ENCODE measurements at places on chromosomes 4 and X.

DNA sequence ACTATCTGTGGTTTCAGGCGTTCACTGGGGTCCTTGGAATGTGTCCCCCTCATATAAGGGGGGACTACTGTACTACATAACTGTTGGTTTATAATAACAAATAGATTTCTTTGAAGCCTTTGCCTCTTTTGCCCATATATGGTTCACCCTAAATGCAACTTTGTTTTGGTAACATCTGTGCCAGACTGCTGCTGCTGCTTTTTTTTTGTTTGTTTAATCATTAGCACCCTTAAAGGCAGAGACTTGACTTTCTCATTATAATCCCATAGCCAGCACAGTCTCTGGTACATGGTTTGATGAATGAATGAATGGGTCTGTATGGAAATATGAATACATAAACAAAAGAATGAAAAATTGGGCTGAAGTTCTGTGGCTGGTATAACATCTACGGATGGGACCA is 80.2 kb upstream of the LHFPL1 start:
- ATAC-seq = no peak

DNA sequence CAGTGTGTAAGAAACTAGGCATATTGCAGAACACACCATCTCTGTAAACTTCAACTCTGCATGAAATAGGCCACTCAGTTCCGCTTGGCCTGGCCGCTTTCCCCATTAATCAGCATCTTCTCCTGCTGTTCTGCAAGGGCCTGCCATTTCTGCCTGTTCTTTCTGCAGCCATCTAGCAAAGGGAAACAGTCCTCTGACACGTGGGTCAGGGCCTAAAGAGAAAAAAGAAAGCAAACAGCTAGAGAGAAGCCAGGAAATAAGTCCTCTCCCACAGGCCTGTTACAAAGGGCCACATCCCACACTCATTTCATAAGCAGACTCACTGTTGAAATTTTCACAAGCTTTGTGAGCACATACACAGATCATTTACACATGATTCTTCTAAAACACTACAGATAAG is 130.1 kb downstream of the PDE5A start:
- no peak for ATAC-seq

GRCh38 chr4:122212880-122213279 is 60.7 kb downstream of the BLTP1 start:
- ATAC-seq = no peak

- ATAC-seq = no peak
Measured at GRCh38 chrX:13334491-13334890, 14.6 kb upstream of the ATXN3L start.

DNA sequence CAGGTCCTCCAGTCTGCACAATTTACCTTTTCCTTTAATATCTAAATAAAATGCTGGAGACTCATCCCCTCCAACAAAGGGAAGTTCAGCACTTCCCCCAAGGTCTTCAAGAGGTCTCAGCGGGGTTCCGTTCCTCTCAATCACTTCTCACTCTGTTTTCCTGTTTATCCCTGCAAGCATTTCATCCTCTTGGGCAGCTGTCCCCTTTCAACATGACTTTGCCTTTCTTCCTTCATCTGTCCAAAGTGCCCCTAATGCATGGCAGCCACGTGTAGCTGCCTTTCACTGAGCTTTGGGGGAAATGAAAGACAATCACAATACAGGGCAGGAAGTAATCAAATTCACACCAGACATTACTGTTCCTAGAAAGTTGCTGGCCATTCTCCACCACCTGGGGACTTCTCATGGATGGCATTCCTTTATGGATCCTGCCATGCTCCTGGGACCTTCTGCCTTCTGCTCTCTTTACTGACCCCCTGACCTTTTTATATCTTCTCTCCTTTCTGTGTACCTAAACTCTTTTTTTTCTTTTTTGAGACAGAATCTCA is 79.7 kb upstream of the USP9X start:
- no peak for ATAC-seq

- ATAC-seq = no peak
Measured at GRCh38 chr4:13193662-13194061, 290.5 kb downstream of the RAB28 start.

DNA sequence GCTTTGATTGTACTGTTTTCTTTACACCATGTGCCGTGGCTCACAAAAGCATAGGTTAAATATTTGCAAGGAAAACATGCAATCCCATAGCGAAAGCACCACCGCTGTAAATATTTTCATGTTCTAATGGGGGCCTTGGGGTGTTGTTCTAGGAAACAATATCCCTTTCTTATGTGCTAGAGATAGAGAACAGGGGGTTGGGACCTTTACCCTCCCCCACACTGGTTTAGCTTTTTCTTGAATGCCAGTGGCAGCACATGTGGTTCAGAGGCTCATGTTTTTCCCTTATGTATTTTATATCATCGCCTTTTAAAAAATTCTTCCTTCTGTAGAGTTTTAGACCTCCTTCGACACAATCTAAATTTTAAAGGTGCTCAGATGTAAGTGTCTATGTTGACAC is 422.6 kb upstream of the TENM3 start:
- ATAC-seq = no peak

DNA sequence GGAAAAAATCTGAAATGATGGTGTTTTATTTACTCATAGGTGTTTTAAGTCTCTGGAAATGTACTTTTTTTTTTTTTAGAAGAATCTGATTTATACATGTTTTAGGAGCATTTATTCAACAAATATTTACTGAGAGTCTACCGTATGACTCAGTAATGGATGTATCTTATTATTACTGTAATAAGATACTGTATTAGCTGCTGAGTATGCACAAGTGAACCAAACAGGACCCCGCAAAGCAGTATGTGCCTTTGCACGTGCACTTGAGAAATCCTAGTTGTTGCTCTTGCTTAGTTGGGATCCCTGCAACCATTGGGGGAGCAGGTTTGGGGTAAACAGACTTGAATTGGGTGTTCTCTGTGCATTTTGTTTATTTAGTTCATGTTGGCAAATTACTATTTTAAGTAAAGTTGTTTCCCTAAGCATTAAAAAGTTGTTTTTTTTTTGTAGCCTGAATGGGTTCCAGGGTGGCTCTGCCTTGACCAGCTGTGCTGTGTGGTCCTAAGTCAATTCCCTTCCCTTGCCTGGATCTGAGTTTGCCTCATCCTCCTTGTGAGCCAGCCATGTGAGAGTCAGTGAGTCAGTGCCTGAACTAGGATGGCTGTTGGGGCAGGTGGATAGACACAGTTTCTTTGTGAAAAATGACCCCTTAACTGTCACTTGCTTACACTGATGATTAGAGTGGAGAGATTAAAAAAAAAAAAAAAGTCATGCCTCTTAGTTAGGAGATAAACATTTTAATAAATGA is 27.7 kb downstream of the DCUN1D4 start:
- no peak for ATAC-seq

- ATAC-seq = no peak
Measured at GRCh38 chrX:40938423-40938822, 146.8 kb upstream of the USP9X start.

DNA sequence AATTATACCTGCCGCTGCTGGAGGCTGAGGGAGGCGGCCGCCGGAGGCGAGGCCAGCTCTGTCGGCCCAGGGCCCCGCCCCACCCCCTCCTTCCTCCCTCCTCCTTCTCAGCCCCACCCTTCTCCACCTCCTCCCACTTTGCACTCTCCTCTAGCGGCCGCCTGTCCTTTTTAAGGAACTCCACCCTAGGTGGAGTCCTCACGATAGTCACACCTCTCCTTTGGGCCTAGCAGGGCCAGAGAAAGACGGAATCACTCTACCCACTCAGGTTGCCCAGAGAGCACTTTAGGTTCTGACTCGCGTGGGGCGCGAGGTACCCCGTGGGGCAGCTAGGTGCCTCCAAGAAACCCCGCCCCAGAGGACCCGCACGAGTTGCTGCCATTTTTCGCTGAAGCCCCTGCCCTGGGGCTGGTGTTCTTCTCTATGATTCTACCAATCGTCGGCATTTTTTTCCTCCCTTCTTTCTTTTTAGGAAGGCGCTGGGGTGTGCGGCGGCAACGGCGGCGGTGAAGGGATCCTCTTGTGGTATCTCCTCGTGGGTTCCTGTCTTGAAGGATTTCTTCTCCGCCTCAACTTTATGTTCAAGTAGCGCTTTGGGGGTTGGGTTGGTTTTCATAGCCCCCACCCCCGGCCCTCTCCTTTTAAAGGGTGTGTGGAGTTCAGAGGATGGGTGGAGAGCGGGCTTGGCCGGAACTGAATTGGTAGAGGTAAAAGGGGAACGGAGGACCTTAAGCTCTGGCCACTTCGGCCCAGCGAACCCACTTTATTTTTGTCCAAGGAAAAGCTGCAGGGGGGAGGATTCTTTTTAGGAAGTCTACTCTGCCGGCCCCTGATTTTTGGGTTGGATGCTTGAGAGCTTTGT is at the start of gene KLF8:
TSS of gene KLF8 (plus strand) at position 136 of the 862 bp plus-strand sequence. CDS start 979 bp downstream, outside the sequence.
- ATAC-seq = peak; percentile 86

DNA sequence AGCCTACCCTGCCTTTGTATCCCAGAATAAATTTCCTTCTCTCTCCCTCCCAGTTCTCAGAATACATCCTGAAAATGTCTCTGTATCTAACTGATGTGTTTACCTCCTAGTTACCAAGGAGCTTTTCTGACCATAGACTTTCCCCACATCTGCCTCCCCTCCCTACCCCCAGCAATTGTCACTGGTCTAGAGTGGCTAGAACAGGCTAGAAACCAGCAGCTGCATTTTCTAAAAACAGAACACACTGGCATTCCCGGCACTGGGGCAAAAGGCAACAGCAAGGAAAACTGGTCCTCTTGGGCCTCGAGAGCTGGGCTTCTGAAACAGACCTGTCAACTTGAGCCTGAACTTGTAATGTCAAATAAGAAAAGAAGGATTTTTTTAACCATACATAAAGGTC is 16.4 kb downstream of the TASL start:
- ATAC-seq = no peak

DNA sequence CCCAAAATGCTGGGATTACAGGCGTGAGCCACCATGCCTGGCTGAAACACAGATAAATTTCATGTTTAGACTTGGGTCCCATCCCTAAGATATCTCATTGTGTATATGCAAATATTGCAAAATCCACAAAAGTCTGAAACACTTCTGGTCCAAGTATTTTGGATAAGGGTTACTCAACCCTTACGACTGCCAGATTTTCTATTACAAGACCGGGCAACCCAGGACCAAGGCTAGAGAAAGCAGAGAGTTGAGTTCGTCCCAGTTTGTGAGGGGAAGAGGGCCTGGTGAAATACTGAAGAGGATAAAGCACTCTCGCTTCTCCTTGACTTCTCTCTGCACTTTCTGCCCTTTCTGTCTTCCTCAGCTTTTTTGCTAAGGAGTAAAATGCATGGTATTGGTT is 34.5 kb downstream of the ZFX start:
- no peak for ATAC-seq
